ENCODE measurements at places on chromosomes 7 and 10.

DNA sequence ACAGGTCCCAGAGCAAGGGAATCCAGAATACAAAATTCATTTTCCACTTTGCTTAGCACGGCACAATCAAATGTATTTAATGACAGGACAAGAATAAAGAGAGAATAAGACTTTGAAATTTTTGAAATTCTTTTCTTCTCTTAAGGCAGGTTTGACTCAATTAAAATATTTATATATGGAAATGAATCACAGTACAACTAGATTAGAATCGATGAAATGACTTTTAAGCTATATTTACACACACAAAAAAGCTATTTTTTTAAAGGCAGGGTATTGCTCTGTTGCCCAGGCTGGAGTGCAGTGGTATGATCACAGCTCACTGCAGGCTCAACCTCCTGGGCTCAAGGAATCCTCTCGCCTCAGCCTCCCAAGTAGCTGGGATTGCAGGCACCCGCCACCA lies 265.4 kb upstream of the SLC26A5 start:
- DNase-seq, result no peak

- DNase-seq, result no peak
These were observed 33.6 kb downstream of the SMKR1 start for GRCh38 chr7:129535896-129536295.

DNA sequence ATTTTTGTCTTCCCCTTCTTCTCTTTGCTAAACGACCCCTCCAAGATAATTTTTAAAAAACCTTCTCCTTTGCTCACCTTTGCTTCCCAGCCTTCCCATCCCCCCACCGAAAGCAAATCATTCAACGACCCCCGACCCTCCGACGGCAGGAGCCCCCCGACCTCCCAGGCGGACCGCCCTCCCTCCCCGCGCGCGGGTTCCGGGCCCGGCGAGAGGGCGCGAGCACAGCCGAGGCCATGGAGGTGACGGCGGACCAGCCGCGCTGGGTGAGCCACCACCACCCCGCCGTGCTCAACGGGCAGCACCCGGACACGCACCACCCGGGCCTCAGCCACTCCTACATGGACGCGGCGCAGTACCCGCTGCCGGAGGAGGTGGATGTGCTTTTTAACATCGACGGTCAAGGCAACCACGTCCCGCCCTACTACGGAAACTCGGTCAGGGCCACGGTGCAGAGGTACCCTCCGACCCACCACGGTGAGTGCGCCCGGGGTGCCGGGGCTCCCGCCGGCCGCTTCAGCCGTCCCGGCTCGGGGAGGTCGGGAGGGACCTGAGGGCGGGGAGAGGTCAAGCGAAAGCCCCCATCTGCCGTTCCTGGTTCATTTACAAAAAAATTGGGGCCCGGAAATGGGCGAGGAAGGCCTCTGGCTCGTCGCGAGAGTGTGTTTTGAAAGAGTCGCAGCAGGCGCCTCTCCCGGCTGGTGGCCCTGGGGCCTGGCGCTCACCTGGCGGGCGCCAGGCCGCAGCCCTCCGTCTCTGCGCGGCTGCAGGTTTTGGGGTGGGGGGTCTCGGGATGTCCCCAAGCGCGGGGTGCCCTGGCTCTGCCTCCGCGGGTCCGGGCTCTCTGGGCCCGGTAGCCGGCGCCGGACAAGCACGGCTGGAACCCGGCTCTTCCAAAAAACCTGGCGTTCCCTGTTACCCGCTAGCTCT lies 1.2 kb downstream of the GATA3 start:
- DNase-seq, result no peak

- peak; percentile 87 for DNase-seq
These were observed at the start of gene ZNF503 for GRCh38 chr10:75401569-75402485. ZNF503 (minus strand) TSS chr10:75401764; CDS start chr10:75401419, 345 bp downstream.
